ENCODE measurements at places on chromosomes 7 and 10.

- no peak for DNase-seq
Observed at GRCh38 chr7:130153211-130153908, 51.8 kb downstream of the TMEM209 start.

DNA sequence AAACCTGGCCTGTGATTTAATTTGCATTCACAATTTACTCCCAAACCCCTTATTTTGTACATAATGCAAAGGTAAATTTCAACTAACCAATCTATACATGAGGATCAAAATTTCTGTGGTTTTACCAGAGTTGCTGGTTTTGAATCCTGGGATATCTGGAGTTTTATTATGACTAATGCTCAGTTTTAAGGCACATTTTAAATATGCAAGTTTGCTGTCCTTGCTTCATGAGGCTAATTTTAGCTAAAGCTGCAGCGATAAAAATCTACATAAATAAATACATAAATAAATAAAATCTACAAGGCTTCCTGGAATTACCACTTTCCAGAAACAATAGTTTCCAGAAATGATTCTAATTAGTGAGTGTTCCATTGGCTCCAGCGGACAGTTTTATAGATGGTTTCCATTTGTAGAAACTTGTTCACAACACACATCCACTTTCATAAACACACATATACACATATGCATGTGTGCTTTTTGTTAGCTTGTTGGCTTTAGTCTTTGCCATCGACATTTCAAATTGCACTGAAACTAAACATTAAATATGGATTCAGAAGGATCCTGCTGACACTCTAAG is 339.5 kb upstream of the NRP1 start:
- DNase-seq: no peak

DNA sequence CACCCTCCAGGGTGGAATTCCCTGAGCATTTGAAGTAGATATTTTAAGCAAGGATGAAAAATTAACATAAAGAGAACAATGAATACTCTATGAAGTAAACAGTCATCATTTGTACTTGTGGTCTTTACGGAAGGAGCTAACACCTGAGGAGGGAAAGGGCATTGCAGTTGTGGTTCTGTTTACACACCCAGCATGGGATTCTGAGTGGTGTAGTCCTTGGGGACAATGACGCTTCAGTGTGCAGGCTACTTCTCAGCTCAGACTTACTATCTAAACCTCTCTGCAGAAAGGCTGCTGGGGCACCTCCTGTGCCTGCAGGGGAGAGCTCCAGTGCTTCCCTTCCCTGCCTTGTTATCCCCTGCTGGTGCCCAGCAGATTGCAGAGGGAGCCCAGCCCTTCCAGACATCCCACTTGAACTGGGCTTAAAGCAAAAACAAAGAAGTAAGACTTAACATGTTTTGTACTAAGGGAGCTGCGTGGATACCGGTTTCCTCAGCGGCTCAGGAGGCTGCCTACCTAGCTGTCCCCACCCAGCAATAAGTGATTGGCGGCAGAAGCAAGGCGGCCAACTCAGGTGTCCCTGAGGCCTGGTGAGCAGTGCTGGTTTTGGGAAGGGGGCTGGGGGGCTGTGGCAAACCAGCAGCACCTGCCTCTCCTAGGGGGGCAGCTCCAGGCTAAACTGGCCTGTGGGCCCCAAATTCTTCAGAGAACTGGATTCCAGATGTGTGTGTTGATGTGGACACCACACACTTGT is 89.1 kb downstream of the CELF2 start:
- no peak for DNase-seq

DNA sequence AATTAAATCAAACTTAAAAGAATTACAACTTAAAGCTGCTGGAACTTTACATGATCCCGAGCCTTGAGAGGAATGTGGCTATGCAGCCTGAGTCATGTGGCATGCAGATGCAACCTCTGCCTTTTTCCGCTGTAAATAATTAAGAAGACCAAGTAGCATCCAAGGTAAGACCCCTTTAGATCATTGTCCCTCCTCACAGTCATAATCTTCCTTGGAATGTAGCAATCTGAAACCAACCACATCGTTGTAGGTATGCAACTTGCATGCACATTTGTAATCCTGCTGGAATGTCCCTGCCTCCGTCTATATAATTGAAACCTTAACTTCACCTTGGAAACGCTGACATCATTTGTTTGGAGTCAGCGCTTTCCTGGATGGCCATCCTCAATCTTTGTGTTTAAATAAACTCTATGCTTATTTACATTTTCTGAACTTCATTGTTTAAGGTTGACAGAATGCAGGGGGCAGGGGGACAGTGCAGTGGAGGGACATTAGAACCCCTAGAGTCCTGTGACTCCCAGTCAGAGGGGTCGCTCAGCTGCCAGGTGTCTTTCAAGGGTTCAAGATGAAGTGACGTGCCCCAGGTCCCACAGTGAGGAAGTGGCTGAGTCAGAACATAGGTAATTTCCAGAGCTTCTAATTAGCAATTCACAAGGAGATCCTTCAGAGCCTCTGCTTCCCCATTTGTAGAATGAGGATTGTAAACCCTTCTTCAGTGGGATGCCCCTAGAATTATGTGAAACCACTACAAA is 110.7 kb downstream of the RALA start:
- no peak for DNase-seq

GRCh38 chr7:148395352-148395811 is 195.2 kb upstream of the C7orf33 start:
- no peak for DNase-seq

DNA sequence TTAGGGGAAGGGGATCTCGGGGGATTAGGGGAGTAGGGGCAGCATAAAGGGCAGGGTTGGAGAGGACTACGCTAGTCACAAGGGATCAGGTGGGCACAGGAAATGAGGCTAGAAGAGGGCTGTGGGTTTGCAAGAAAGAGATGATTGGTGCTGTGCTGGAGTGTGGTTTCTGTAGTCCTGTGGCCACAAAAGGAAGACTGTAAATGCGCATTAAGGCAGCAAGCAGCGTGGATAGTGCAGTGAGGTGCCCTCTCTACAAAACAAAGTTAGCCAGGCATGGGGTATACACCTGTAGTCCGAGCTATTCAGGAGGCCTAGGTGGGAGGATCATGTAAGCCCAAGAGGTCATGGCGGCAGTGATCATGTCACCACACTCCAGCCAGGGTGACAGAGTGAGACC is 212.1 kb downstream of the MLLT10 start:
- DNase-seq: no peak

GRCh38 chr7:130925136-130925794 is 191.3 kb upstream of the KLF14 start:
- DNase-seq: no peak

DNA sequence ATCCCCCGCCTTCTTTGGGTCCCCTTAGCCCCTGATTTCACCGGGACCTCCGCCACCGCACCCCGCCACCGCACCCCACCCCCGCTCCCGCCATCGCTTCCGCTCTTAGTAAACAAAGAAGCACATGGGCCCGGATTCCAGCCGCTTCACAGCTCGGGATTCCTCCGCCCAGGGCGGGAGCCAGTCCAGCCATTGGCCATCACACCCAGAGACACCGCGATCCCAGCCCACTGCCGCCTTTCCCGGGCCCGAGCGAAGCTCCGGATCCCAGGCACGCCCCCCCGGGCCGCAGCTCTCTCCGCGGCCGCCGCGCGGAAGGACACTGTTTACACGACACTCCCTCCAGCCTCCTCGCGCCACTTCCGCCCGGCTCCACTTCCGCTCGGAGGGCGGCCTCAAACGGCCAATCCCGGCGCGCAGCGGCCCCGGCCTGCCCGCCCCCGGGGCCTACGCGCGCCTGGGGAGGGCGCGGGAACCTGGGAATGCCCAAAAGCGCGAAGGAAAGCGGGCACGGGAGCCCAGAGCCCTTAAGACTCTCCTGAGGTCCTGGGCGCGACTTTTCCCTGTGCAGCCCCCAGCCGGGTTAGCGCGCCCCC is 679 bp downstream of the MCM7 start:
- DNase-seq: peak; percentile 70

GRCh38 chr10:54653518-54653917 is 147.5 kb downstream of the PCDH15 start:
- DNase-seq: no peak

- no peak for DNase-seq
Observed at GRCh38 chr10:24097751-24098207, 111.2 kb upstream of the KIAA1217 start.

Data from stimulated activated CD8-positive, alpha-beta memory T cell treated with anti-CD3 and anti-CD28 coated beads, Interleukin-12 subunit alpha, Interleukin-12 subunit beta, amount 100 ng/mL, for 1 hour (primary cell).